Activated CD8-positive, alpha-beta memory T cell treated with anti-CD3 and anti-CD28 coated beads for 1 hour (primary cell): ENCODE measurements at places on chromosomes 1 and 21.

- DNase-seq = no peak
Measured at GRCh38 chr1:84862810-84863251, 30.2 kb downstream of the LPAR3 start.

GRCh38 chr21:26553898-26554297, 19.2 kb downstream of the CYYR1 start:
- no peak for DNase-seq

DNA sequence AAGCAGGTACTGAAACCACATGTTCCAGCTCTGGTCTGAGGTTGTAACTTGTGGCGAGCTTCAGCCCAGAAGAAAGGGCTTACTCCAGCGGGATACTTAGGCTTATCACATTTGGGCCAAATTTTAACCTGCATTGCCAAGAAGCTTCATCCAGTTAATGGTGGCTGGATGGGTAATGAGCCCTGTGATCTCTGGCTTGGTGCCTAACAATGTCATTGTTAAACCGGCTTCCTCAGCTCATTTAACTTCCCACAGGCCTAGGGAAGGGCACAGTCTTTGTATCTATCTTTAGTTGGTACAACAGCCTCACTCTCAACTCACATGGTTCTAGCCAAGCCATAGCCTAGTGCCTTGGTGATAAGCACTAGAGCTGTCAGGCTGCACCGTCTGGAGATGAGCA, 43.6 kb upstream of the CCDC190 start:
- no peak for DNase-seq

DNA sequence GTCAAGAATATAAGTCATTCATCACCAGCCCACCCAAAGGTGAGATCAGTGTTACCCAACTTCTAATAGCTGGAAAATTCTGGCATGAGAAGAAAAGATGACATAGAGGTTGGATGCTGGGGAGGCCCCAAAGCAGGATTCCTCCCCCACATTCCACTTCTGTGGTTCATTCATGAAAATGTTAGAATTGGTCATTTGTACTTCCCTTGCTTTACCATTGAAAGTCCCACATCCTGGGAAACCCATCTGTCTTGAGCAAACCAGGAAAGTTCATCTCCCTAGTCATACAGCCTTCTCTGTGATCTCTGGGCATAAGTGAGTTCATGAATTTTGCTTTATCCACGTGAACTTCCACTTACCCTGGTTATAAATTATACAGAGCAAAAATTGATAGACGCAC, 66.8 kb downstream of the SERINC2 start:
- DNase-seq = no peak

DNA sequence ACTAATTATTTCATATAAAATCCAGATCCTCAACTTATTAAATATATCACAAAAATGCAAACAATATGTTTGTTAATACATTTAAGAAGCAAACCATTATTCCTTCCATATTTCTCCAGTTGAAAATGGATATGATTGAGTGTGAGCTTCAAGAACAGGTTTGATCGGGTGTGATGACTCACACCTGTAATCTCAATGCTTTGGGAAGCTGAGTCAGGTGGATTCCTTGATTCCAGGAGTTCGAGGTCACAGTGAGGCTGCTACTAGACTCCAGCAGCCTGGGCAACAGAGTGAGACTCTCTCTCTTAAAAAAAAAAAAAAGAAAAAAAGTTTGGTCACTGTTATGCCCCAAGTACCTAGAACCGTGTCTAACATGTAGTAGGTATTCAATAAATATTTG, 42.9 kb upstream of the RRP15 start:
- DNase-seq = no peak

DNA sequence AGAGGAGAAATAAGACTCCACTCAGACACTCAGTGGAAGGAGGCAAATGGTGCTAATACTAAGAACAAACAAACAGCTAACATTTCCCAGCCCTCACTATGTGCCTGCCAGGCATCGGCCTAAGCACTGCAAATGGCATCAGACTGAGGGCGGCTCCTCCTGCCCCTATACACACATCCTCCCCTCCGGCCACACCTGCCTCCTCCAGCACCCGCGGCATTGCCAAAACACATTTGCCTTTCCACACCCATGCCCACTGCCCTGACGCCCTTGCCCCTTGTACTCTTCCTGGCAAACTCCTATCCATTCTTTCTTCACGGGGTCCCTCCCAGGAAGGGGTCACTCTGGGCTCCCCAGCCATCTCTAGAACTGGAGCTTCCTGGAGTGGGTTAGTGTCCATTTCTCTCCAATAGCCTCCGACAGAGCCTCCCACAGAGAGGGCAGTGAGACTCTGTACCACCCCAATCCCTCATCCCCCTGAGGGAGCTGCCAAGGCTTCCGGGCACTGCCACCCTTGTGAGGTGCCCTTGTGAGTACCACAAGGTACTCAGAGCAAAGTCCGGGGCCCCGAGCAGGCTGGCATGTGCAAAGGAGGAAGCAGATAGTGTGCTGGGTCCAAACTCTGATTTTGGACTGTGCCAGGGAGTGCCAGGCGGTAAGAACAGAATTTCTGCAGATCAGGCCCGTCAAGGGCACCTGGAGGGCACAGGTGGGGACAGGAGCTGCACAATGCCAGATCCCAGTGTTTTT, 959 bp downstream of the AKR7A3 start:
- no peak for DNase-seq

GRCh38 chr1:41598325-41598724, 113.8 kb upstream of the EDN2 start:
- no peak for DNase-seq

DNA sequence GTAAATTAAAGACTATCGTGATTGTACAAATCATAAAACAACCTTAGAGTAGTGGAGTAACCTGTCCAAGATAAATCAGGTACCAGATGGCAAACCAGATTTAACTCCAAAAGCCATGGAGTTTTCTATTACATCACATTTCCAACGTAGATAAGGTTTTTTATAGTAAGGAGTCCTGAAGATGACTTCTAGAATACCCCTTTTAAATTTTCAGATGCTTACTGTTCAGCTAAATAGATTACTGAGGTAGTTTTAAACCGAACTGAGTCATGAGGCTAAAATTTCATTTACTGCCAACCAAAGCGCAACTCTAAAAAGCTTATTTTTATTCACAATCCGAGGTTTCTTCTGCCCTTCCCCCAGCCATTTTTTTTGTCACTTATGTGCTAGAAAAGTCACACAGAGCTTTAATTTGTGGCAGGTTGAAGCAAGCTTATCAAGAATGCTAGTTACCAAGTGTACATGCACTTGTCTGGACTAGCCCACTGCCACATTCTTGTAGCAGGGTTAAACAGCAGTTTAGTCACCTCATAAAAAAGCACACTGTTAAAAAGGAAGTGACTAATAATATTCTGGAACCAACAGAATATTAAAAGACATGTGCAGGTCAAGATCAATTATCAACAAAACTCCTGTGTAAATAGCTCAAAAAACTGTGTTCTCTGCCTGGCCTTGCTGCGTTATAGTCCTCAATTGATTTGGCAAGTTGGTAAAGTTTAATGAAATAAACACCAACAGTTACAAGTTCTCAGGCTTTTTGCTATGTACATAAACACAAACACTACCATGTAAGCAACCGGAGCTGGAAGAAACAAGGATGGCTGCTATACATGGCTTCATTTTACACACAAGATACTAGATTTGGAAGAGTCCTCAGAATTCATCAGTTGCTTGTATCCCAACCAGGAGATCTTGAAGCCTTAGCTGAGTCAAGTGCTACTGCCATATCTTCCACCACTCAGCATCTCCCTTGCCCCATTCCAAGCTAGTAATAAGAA, 180.3 kb upstream of the DMRTA2 start:
- no peak for DNase-seq

GRCh38 chr1:230864441-230864840, 3.9 kb downstream of the C1orf198 start:
- no peak for DNase-seq
